ENCODE measurements at places on chromosomes 2 and 18.

- DNase-seq, result no peak
These were observed 18.5 kb downstream of the TMEM177 start for GRCh38 chr2:119697290-119698020.

GRCh38 chr2:13638181-13638580 is 921.4 kb downstream of the TRIB2 start:
- DNase-seq, result no peak

DNA sequence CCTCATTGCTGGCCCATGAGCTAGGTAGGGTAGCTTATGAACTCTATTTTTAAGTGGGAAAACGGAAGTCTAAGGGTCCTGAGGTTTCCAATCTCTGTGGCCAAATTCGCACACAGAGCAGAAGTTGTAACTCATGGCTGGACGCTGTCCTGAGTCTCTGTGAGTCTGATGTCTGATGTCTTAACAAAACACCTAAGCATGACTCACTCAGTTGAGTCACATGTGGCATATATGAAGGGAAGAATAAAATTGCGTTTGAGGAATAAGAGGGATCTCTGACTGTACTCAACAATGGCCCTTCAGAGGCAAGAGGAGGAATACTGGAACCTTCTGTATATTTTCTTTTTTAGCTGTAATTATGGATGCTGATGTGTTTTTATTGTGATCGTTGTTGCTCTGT is 569.7 kb downstream of the RIT2 start:
- DNase-seq, result no peak

DNA sequence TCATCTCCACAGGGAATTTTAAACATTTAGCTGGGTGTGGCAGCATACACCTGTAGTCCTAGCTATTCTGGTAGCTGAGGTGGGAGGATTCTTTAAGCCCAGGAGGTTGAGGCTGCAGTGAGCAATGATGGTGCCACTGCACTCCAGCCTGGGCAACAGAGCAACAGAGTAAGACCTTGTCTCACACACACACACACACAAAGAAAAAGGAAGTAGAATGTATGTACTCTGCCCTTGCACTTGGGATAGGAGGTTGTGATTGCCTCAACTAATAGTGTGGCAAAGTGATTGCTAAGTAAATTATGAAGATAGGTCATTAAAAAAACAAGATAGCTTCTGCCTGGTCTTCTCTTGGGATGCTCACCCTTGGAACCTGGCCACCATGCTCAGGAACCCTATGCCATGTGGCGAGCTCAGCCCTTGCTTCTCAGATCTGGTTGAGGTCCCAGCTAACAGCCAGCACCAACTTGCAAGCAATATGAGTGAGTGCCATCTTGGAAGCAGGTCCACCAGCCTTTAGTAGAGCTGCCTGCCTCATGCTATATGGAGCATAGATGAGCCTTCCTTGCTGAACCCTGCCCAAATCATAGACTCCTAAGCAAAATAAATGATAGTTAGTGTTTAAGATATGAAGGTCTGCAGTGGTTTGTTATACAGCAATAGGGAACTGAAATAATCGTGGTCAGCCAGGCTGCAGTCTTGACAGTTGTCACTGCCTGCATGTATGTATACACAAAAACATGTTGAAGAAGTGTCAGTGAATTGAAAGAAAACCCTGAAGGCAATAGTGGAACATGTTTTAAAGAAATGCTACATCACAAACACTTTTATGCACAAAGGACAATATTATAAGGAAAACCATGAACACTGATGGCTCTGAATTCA is 30.1 kb upstream of the PNO1 start:
- DNase-seq, result no peak

DNA sequence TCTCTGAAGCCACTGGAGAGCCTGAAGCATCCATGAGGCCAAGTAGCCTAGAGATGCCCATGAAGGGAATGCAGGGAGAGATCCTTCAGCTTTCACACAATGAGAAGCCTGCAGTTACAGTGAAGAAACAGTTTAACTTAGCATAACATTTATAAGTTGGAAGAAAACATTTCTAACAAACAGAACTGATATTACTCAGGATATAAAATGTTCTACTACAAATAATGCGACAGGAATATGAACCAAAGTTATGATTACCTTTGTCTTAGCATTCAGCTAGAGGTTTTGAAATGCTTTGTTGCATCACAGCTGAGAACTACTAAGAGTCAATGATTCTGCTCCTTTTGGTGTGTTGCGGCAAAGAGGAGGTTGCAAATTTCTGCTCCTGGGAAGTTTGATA is 6.9 kb upstream of the KYNU start:
- DNase-seq, result no peak

DNA sequence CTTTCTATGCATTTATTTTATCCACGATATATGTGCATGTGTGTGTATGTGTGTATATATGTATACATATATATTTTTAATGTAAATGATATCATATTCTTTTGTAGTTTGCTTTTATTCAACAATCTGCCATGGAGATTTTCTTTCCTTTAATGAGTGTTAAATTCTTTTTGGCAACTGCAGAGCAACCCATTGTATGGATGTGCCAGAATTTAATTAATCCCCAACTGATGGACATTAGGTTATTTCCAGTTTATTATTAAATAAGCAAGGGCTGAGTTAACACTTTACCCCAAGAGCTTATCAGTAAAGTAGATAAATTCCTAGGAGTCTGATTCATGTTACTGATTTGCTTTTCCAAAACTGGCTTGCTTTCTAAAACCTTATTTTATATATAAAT is 58.9 kb upstream of the CD28 start:
- no peak for DNase-seq

GRCh38 chr18:48348739-48349138 is 60.4 kb downstream of the ZBTB7C start:
- DNase-seq, result no peak

DNA sequence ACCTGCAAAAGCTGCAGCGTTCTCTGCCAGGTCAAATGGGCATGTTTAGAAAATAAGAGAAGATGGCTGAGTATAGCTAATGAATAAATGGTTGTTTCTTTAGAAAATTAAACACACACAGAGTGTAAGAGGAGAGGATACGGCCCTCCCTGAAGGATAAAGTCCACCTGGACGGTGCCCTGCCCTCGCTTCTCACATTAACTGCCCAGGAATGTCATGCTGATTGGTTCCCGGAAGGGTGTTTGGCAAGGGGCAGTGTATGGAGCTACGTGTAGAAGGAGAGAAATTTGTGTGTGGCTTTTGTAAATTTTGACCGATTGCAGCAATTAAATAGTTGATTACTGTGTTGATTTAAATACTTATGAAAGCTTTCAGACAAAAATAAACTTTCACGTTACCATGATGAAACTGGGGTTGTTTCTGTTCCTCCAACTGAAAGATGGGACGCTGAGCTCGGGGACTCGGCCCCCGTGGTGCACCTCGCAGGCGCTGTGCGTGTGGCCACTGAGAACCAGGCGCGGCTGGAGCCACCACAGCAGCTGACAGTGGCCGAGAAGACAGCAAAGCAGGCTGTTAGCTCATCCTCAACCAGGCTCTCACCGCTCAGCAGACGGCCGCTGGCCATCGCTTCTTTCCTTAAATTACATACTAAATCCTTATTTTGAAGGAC is 22.7 kb downstream of the MPPE1 start:
- DNase-seq, result no peak

DNA sequence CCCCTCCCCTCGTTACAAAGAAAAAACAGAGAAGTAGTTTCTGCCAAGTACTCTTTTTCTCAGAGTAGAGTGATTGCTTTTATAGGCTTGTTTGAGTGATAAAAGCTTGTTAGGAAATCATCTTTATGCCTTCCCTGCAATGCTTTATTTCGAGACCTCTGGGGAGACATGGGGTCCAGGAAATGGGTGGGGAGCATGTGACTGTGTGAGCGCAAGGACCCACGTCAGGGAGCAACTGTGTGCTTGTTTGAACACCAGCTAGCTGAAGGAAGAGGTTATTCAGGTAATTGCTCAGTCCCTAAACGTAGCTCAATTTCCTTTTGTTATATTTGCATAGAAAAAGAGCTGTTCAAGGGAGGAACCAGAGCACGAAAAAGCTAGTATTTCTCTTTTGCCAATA is 187.3 kb downstream of the FAM210A start:
- no peak for DNase-seq

GRCh38 chr18:60411715-60412114 is 39.1 kb upstream of the MC4R start:
- no peak for DNase-seq

- DNase-seq, result no peak
These were observed 1.6 kb upstream of the ADRA2B start for GRCh38 chr2:96117701-96118588.

DNA sequence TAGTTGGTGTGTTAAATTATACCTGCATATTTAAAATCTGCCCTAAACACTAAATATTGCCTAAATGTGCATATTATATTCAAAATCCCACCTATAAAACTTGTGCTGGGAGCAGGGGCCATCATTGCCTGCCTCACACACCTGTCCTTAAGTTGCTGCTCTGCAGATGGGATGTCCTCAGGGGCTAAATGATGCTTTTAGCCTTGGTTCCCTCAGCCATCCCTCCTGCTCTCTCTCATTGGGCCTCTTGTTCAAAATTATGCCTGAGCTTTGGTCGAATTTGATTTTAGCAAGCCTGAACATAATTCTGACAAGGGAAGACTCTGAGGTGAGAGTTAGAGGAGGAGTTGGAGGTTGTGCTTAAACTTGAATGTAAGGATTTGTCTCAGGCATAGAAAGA is 318.3 kb upstream of the RAB12 start:
- no peak for DNase-seq

DNA sequence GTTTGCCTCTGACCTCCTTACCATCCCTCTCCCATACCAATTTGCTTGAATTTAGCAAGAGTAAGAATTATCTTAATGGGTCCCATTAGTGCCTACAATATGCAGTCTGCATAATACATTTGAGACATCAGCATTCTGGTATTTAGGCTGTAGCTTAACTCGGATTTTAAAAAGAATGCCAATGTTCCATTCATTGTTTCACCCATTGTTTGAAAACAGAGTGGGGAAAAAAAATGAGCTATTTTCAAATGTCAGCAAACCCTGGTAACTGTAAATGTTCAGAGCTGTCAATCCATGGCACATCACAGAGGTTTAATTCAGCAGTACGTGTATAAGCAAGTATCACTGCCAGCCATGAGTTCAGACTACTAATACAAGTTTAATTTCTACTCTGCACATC is 61.9 kb upstream of the TSPYL6 start:
- no peak for DNase-seq

- no peak for DNase-seq
These were observed 107.1 kb downstream of the CTNNA2 start for GRCh38 chr2:79619976-79620375.

DNA sequence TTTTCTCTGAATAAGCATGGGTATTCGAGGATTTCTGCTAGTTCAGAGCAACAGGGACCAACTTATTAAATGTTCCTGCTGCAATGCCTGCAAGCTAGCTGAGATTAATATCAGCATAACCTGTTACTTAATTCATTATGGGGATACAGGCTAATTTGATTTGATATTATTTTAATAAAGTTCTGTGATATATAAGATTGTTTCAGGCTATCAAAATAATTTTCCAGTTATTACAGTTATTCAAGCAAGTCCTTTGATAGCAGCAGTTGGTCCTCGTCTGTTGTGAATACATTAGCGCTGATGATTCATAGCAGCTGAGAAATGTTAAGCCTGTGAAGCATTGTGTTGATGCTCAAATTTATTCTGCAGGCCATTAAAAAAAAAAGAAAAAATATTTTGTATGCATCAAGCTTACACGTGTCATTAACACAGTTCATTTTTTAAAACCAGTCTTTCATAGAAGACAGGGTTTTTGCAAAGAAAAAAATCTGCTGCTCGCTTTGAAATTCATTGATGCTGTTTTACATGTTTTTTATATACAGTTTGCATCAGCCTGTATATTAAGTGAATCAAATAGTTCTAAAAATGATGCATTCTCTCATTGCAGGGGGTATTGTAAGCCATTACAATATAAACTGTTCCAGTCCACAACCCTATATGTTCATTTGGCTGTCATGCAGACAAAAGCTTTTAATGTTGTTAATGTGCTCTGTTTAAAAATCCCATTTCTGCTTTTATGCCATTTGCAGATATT is 482.5 kb downstream of the BCL11A start:
- no peak for DNase-seq

- DNase-seq, result no peak
These were observed 57.7 kb downstream of the CD28 start for GRCh38 chr2:203763938-203764664.

DNA sequence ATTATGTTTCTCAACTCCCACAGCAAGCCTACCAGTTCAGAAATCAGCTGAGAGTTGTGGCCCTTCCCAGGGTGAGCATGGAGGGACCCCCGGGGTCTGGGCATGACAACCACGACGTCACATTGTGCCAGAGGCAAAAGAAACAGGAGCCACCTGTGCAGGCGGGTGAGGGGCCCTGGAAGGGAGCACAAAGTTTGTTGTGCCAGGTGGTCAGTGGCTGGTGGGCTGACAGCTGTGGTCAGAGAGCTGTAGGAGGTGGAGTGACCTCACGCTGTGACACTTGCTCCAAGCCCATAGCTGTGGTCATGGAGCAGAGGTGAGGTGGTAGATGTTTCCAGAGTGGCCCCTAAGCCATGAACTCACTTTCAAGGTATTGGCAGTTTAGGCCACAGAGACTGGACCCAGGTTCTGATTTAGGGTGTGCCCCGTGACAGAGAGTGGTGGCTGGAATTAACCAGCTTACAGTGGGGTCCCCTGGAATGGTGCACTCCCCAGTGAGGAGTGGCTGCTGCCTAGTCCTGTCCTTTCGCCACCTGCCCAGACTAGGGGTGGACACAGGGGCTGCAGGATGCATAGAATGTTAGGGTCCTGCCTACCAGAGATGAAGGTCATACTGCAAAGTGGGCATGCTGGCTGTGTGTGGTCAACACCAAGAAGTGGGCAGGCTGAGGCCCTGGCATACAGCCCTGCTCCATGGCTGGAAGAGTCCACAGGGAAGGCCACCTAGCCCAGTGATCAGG is 136.4 kb downstream of the GLI2 start:
- DNase-seq, result no peak

GRCh38 chr2:220787251-220787650 is 784.9 kb downstream of the EPHA4 start:
- no peak for DNase-seq

- DNase-seq, result no peak
These were observed 6.1 kb upstream of the CCDC195 start for GRCh38 chr2:224722250-224722649.

DNA sequence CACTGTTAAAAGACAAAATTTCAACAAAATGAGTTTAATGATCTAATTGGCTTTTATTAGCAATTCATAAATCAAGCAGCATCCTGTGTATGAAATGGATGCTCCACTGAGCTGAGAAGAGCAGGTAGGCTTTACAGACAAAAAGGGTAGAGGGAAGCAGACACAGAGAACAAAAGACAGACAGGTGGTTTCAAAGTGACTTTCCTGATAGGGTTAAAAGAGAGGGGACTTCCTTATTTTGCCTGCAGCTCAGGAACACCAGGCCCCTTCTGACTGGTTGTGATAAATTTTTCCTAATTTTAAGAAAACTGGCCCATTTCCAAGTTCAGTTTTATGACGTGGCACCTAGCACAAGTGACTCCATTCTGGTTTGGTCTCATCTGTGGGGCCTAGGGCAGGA is 11.9 kb downstream of the TEX51 start:
- no peak for DNase-seq

GRCh38 chr2:143171817-143172216 is 42.6 kb downstream of the ARHGAP15 start:
- DNase-seq, result no peak

GRCh38 chr2:66084948-66085590 is 349.9 kb upstream of the MEIS1 start:
- DNase-seq, result no peak

GRCh38 chr2:152825834-152826233 is 107.4 kb downstream of the ARL6IP6 start:
- DNase-seq, result no peak

All from hematopoietic multipotent progenitor cell treated with erythropoietin and hydrocortisone succinate and interleukin-3 and kit ligand, for 17 days (in vitro differentiated cells).